ENCODE measurements at places on chromosomes 2 and 18.

DNA sequence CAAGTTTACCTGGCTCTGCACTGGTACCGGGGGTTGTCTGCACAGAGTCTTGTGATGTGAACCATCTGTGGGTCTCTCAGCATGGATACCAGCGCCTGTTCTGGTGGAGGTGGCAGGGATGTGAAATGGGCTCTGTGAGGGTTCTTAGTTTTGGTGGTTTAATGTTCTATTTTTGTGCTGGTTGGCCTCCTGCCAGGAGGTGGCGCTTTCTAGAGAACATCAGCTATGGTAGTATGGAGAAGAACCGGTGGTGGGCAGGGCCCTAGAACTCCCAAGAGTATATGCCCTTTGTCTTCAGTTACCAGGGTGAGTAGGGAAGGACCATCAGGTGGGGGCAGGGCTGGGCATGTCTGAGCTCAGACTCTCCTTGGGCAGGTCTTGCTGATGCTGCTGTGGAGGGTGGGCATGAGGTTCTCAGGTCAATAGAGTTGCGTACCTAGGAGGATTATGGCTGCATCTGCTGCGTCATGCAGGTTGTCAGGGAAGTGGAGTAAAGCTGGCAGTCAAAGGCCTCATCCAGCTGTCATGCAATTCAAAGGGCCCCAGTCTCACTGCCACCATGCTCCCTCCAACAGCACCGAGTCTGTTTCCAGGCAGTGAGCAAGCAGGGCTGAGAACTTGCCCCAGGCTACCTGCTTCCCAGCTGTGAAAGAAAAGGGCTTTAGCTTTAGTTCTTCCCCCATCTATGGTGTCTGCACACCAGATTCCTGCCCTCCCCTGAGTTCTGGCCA lies 278.0 kb downstream of the METTL4 start:
- DNase-seq = no peak

DNA sequence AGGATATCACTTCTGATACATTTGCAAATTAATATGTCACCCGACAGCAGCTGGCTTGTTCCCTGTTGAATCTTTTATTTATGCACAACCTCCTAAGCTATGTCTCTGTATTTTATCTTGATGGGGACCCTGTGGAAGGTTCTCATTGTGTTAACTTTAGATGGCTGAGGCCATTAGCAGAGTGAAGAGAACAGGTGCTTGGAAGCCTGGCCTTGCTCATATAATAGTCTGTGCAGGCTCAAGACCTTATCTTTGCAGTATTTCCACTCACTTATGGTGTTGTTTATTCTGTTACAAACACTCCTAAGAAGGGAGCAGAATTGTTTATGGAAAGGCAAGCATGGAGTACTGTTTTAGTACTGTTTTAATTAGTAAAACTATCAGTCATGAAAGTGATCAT lies 107.6 kb downstream of the SETBP1 start:
- DNase-seq = no peak

GRCh38 chr18:59950215-59950944 lies 50.6 kb downstream of the PMAIP1 start:
- no peak for DNase-seq

DNA sequence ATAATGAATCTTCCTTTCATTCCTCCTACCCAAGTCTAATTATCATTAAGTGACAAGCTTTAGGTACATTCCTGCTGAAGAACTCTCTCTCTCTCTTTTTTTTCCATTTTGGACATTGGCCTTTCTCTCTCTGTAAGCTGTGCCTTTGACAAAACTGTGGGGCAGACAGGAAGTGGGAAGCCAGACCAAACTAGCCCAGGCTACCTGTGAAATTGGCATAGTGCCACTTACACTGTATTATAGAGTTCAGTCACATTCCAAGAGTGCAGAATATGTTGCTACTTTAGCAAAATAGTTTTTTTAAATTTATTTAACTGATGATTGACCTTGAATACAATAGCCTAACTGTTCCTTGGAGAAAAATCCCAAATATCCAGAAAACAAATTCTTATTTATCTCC lies 381.5 kb upstream of the ETAA1 start:
- DNase-seq = no peak

All from substantia nigra (tissue), 51 donors.